ENCODE measurements at places on chromosomes 2 and 18. TPM values are rescaled to one million over a fixed set of nuclear protein-coding genes. Genes with fewer than 3 reads are reported as not detected.

PMAIP1 gene
- 0.27 TPM for total RNA-seq

- DNase-seq = no peak
Measured at GRCh38 chr2:68110102-68110501, 47.3 kb upstream of the C1D start.

MSH6 gene
- total RNA-seq = 156 TPM

DNA sequence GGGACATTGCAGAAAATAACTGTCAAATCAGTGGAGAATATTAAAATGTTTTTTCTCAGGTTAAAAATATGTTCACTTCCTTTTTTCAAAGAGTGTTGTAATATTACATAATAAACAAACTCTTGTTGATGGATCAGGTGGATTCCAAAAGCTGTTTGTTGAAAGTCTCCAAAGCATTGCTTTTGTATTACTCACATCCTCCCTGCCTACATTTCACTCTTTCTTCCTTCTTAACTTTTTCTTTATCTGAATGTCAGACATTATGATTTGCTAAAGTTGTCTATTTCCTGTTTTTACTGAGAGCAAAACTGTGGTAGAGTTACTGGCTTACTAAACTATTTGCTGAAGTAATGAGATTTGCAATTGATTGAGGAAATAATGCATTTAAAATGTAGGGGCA, 92.1 kb downstream of the CDH19 start:
- DNase-seq = no peak

- no peak for DNase-seq
Measured at GRCh38 chr2:48009256-48009655, 103.0 kb upstream of the FBXO11 start.

DNA sequence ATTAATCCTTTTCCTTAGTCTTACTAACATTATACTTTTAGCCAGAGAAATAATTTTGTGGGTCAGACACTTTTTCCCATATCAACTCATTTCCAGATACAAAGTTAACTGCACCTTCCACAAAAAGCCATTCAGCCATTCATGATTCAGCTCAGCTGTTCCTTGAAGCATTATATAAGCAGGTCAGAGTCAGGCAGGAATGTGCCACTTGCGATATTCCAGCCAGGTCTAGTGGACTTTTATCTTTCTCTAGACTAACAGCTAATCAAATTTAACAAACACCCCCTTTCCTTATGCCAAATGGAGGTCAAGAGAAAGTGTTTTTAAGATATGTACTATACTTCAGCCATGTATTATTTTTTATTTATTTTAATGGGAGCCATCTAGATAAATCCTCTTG, 75.6 kb upstream of the EPB41L3 start:
- peak; percentile 80 for DNase-seq

DNA sequence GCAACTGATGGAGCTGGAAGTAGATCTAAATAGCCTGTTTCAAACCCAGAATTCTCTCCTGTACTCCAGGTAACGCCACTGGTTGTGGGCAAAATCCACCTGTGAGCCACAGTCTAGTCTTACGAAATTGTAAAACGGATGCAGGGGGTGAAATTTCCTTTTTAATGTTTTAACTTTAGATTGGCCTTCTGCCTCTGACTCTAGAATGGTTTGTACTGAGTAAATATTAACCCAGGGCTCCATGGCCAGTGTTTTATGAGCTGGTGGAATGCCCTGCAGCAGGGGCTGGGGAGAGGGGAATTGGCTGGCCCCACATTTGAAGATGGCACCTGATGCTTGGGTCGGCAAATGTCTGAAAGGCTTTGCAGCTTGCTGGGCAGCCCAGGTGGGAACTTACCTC, 156.6 kb downstream of the MYCN start:
- DNase-seq = no peak

CCDC74A gene
- total RNA-seq = 54.1 TPM

- no peak for DNase-seq
Measured at GRCh38 chr2:141911485-141912066, 219.2 kb downstream of the LRP1B start.

PELI1 gene
- 4.2 TPM for total RNA-seq

GRCh38 chr2:22855761-22856184, 529.2 kb upstream of the KLHL29 start:
- no peak for DNase-seq

- DNase-seq = peak; percentile 91
Measured at GRCh38 chr2:48341551-48342133, 188.3 kb upstream of the STON1 start.

DNA sequence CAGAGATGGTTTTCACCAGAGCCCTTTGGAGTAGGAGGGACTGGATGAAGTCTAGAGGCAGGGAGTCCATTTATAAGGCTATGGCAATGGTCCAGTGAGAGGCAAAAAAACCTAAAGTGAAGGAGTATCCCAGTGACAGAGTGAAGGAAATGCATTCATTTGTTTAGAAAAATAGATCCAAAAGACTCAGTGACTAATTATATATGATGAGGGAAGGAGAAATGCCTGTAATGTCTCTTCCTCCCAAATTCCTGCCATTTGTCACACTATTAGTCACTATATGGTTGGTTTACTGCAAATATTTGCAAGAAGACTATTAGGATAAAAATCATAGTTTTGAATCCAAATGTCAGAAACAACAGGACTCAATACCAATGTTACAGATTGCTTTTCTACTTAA, 104.2 kb downstream of the ZNF521 start:
- no peak for DNase-seq

GRCh38 chr2:10289891-10290290, 12.8 kb upstream of the HPCAL1 start:
- no peak for DNase-seq

IL36A gene
- total RNA-seq = not detected

FBXO48 gene
- total RNA-seq = under 0.01 TPM

DNA sequence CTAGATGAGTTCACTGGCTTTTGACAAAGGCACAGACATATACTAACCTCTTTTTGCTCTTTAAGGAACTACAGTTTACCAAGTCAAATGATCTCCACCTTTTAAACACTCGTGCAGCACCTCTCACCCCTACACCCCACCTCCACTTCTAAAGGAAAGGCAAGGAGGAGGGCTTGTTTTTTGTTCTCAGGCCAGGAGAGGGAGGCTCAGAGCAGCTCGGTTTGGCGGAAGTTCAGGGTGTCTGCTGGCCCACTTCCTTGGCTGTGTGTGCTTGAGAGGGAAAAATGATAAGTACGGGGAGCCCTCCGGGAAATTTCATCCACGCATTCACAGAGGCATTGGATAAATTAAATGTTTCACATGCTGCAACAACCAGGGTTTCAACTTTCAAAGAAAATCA, 667.9 kb downstream of the BCL11A start:
- DNase-seq = no peak

SCYGR7 gene
- total RNA-seq = not detected

IFIH1 gene
- not detected for total RNA-seq
